Renal cortex interstitium (tissue), 15 donors: ENCODE measurements at places on chromosomes 11 and 22.

DNA sequence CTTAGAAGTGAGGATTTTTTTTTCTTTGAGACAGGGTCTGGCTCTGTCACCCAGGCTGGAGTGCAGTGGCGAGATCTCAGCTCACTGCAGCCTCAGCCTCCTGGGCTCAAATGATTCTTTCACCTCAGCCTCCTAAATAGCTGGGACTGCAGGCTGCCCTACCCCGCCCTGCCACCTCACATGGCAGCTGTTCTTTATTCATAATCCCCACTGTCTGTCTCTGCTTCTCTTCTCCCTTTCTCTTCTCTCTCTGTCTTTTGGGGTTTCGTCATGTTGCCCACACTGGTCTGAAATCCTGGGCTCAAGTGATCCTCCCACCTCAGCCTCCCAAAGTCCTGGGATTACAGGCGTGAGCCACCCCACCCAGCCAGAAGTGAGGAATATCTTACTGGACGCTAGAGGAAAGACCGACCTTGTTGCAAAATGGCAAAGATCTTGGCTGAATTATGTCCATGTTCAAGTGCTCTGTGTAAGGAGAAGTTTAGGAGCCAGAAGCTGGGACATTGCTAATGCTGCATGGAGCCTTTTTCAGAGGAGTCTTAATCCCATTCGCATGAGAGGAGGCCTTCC lies 21.9 kb downstream of the KRTAP5-5 start:
- no peak for DNase-seq

DNA sequence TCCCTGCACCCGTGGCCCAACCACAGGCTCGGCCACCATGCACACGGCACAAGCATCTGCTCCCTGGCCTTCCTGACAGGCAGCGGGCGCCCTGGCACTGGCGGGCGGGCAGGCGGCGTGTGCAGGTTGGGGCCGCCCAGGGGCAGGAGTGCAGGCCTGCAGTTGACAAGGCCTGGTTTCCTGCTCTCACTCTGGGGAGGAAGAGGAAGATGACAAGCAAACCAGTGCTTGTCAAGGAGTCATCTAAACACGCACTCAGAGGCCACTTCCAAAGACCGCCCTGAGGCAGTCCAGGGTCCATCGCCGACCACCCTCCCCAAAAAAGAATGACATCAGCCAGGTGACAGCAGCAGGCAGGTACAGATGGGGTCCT lies 65.3 kb upstream of the LINC01488 start:
- no peak for DNase-seq

DNA sequence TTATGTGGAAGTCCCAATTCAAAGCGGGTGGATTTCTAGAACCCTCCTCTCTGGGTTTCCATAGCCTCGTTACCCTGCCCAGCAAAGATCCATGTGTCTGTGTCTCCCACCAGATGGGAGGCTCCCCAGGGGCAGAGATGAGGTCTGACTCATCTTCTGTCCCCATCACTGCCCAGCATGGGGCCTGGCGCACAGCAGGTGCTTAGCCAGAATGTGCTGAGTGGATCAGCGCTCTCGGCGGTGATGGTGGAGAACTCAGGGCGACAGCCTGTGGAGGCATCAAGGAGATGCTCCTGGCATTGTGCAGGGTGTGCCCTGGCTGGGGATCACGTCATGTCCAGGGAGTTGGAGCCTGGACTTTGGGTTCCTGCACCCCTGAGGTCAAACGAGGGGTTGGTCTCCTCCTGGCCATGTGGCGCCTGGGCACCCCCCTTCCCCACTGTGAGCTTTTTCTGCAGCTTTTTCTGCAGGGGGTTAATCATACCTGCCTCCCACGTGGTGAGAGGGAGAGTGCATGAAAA lies 46.1 kb upstream of the RFPL3 start:
- no peak for DNase-seq

DNA sequence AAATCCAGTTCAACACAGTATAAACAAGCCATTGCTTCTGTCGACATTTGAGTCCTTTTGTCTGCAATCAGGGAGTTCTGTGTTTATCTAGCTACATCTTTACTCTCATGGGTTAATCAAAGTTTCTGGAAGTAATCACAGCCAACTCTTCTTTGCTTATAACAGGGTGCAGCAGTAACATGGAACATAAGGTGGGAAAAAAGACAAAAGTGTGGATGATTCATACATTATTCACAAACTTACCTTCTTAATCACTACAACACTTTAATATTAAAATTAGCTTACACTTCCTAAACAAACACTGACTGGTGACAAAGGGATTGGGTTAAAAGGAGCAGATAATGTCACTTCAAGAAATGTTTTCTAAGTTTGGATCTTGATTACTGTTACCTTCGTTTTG lies 44.7 kb downstream of the SNX19 start:
- DNase-seq, result no peak

GRCh38 chr11:7882860-7883259 lies 48.2 kb downstream of the OR10A6 start:
- DNase-seq, result no peak

DNA sequence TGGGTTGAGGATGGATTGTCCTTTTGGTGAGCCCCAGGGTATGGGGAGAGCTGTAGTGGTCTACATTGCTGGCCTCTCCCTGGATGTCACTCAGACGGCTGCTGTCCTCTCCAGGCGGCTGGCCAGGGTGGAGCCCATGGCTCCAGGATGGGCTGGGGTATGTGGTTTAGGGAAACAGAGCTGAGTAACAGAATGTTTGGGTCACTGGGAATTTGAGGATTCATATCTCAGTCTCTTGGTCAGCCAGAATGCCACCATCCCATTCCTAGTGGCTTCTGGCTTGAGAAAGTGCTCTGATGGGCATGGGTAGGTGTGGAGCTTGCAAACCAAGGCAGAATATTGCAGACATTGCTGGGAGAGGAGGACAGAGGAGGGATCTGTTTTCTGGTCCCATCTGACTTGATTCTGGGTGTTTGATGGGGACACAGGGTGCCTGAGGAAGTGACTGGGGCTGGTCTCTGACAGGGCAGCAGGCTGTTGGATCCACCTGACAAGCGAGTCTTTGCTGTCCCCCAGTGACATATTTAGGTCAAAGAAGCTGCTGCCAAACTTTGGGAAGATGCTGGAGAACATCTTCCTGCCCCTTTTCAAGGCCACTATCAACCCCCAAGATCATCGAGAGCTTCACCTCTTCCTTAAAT lies 41.4 kb downstream of the AMPD3 start:
- no peak for DNase-seq

DNA sequence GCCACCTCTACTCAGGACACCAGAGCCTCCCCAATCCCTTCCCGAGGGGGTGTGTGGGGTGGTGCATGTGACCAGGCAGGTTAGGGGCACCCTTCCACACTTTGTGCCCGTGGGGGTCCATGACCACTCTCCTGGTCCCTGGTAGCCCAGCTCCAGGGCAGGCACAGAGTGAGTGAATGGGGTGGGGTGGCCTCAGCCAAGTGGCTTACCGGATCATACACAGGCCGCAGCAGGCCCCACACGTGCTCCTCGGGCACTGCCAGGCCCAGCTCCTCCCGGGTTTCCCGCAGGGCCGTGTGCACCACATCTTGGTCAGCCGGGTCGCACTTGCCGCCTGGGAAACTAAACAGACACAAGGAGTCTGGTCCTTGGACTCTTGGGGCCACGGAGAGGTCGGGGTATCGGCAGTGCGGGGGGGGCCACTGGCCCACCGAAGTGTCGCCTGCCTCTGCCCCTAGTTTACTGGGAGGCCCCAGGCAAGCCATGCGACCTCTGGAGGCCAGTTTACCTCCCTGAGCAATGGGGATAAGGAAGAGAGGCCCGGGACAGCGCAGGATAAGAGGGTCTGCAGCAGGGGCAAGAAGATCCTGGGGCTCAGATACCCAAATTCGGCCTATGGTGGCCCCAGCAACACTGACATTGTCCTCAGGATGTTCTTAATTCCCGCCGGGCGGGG lies 889 bp downstream of the NUDT8 start:
- no peak for DNase-seq

DNA sequence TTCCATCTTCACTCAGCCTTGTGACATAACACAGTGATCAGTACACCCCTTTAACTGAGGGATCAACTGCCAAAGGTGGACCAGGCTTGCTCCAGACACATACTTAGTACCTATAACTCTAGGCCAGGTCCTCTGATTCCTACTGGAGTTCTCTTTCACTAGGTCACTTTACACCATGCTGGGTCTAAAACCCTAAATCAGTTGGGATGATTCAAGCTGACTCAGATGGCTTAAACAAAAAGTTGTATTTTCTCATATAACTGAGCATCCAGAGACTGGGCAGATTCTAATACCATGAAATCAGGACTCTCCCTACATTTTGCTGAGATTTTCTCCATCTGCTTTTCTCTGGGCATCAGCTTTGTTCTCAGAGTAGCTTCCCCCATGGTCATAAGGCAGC lies 26.0 kb upstream of the FLI1 start:
- DNase-seq, result no peak

GRCh38 chr11:1569251-1569780 lies 2.8 kb downstream of the DUSP8 start:
- no peak for DNase-seq

GRCh38 chr11:73288873-73289707 lies 17.0 kb downstream of the P2RY6 start:
- DNase-seq, result no peak

DNA sequence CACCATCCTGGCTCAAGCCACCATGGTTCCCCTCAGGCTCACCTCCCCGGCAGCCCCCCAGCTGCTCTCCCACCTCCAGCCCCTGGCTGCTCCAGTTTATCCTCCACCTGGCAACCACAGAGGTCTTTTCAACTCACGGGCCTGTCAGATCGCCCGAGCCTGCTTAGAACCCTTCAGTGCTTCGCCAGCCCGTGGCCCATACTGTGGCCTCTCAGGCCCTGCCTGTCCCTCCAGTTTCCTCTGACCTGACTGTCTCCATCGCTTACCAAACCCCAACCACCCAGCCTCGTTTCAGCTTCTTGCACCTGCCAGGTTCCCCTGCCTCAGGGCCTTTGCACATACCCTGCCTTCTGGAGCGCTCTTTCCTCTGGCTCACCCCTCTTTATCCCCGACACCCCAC lies 6.9 kb downstream of the KCNC1 start:
- DNase-seq, result no peak
